RPMI8226 (cell line): ENCODE measurements at places on chromosomes 6 and 20.
A peak's percentile ranks its signal among the peaks of the same experiment; 100 is the strongest.

- no peak for DNase-seq
Observed at GRCh38 chr6:119384444-119384843, 34.9 kb upstream of the MAN1A1 start.

DNA sequence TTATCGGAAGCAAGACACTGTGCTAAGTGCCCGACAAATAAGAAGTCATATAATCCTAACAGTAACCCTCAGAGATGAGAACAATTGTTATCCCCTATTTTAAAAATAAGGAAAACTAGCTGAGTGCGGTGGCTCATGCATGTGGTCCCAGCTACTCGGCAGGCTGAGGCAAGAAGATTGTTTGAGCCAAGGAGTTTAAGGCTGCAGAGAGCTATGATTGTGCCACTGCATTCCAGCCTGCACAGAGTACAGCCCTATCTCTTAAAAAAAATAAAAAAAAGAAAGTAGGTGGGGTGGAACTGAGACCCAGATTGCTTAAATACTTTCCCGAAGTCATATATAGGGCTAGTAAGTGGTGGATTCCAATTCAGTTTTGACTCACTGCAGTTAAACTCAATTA lies 84.7 kb downstream of the UST start:
- DNase-seq = no peak

GRCh38 chr6:7523922-7524321 lies 17.5 kb upstream of the DSP start:
- no peak for DNase-seq

- no peak for DNase-seq
Observed at GRCh38 chr20:16292226-16292880, 280.9 kb downstream of the KIF16B start.

GRCh38 chr6:41040101-41040939 lies 1.3 kb upstream of the UNC5CL start:
- DNase-seq = no peak

- DNase-seq = peak; percentile 46
Observed at GRCh38 chr6:110878751-110879522, 4.4 kb downstream of the AMD1 start.

- no peak for DNase-seq
Observed at GRCh38 chr6:148323344-148323743, 19.3 kb upstream of the SASH1 start.

DNA sequence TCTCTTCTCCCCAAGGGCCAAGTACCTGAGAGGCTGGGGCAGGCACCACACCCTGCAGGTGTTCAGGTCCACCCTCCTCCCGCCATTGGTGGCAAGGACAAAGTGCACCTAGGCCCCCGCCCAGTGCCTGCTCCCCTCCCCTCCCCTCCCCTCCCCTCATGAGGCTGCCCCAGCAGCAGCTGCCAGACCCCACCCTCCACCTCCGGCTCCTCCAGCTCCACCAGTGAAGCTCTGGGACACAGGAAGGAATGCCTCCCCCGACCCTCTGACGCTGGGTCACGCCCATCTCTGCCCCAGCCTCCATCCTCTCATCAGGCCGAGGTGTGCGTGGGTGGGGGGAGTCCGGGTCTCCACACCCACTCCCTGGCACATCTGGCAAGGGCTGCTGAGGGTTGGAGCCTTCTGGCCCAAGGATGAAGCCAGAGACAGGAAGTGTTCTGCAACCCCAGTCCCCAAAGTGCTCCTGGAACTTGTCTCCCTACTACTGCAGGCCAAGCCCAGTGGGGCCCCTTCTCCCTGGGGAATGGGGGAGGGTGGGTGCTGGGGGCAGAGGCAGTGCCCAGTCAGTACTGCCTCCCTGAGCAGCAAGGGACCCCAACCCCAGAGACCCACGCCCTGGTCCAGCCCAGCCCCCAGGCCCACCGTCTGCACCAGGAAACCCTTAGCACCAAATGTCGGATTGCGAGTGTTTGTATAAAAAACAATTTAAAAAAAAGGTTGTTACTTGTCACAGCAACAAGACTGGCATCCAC lies 1.6 kb upstream of the UCKL1 start:
- DNase-seq = peak; percentile 85

DNA sequence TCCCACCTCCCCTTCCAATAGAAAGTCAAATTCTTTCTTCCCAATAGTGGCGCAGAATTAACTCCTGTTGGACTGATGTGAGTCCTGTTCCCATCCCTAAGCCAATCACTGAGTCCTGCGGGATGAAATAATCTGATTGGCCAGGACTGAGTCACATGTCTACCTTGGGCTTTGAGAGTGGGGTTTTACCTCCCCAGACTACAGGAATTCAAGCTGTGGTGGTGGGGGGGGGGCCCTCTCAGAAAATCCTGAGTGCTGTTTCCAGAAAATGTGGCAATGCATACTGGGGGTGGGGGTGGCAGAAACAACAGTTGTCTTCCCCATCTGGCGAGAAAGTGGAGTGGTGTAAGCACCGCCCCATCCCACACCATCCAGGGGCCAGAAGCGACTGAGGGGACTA lies 65.7 kb downstream of the CTCFL start:
- DNase-seq = no peak

- no peak for DNase-seq
Observed at GRCh38 chr6:157989541-157990289, 8.1 kb downstream of the SYNJ2 start.

GRCh38 chr6:8375916-8376315 lies 59.4 kb downstream of the SLC35B3 start:
- DNase-seq = no peak

- DNase-seq = no peak
Observed at GRCh38 chr6:49634836-49635218, 1.8 kb downstream of the RHAG start.

GRCh38 chr6:11387707-11388430 lies 149.7 kb upstream of the TMEM170B start:
- no peak for DNase-seq

GRCh38 chr6:31725502-31726350 lies 2.6 kb downstream of the MPIG6B start:
- DNase-seq = no peak

GRCh38 chr20:8073024-8073832 lies 53.7 kb upstream of the TMX4 start:
- no peak for DNase-seq

- DNase-seq = no peak
Observed at GRCh38 chr20:46388937-46389336, 17.5 kb downstream of the ELMO2 start.

- no peak for DNase-seq
Observed at GRCh38 chr6:111474106-111474505, 8.9 kb downstream of the REV3L start.

DNA sequence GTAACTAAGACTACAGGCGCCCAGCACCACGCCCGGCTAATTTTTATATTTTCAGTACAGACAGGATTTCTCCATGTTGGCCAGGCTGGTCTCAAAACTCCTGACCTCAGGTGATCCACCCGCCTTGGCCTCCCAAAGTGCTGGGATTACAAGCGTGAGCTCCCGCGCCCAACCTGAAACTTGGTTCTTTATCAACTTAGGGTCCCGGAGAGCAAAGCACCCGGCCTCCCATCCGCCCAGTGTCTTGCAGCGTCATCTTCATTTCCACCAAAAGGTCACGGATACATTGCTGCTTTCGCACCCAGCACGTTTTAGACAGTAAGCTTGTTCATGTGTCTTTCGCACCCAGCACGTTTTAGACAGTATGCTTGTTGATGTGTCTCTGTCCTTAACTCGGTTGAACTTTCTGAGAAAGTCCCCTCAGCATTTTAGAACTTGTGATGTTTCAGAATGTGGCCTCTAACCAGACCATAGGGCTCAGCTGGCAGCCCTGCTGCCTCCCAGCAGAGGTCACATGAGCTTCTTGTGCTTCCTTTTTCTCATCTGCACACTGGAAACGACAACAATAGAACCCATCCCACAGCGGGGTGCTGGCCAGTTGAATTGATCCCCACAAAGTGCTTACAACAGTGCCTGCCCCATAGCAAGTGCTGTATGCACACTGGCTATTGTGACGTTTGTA lies 48.8 kb downstream of the PRR18 start:
- peak; percentile 53 for DNase-seq

DNA sequence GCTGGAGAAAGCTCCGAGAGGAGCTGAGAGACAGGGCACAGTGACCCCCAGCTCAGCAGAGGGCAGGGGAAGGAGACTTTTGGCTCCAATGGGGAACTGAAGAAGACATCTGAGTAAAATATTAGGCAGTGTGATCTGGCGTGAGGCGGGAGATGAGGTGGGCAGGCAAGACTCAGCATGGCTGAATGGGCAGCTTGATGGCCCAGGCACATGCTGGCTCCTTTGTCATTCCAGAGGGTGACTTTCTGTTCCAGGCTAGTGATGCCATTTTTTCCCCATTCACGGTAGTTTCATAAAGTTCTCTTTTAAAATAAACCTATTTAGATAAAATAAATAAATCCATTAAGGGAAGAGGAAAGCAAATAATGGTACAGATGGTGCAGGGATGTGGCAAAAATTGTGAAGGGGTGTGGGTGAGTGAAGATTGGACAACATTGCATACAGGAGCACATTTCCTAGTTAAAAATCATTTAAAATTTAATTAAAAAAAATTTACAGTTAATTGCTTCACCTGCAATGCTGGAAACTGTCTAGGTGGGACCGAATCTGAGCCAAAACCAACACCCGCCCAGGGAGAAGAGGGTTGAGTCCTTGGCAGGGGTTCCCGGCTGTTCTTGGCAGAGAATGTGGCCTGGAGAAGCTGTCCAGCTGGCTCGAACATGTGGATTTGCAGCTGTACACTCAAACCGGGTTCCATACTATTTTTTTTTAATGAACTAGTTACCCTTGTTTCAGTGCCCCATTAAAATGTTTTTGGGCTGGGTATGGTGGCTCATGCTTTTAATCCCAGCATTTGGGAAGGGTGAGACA lies 41.7 kb upstream of the PRELID3B start:
- DNase-seq = no peak

DNA sequence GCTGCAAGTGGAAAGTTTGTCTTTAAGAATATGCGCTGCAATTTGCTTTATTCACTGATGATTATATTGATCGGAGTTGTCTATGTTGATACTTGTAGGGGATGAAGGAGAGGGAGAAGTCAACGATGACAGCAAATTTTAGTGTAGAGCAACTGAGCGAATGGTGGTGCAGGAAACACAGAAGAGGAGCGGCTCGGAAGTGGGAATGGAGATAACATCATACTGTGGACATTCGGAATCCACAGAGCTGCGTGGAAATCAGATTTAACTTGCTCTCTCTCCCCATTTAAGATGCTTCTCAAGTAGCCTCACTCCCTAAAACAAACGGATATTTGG lies 722 bp upstream of the TMEM14B start:
- DNase-seq = no peak

- DNase-seq = no peak
Observed at GRCh38 chr6:150229436-150230163, 86.8 kb downstream of the PPP1R14C start.

DNA sequence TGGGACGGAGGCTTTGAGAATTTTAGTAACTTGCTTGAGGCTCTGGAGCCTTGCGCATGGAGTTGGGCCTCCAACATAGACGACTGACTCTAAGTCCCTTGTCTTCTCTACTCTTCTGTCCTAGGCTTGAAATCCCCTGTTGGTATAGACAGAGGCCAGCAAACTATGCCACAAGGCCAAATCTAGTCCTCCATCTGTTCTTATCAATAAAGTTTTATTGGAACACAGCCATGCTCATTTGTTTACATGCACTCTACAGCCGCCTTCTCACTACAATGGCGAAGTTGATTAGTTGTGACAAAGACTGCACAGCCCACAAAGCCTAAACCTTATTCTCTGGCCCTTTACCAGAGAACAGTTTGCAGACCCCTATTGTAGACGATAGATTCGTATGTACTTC lies 174.1 kb upstream of the ZFP64 start:
- DNase-seq = no peak

GRCh38 chr6:165081944-165082532 lies 227.4 kb downstream of the C6orf118 start:
- no peak for DNase-seq

DNA sequence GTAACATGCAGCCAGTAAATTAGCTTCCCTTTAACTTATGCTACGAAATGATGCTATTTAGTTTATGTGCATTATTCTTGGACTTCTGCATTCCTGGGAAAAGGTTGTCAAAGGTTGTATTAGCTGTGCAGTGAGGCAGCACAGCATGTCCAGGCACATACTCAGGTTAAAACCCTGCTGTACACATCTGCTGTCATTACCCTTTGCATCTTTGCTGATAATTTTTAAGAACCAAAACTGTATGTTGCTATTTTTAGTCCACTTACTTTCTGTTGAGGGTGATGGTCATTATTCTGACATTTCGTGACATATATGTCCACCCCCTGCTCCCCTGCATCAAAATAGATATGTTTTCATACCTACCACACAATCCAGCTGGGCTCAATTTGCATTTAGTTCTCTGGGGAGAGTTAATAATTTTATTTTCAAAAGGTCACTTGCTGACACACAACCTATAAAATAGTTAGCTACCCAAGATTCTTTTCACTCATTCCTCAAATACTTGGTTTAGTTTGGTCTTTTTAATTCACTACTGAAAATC lies 142.5 kb upstream of the SPACA1 start:
- DNase-seq = peak; percentile 31

- peak; percentile 15 for DNase-seq
Observed at GRCh38 chr6:5214570-5215052, 46.1 kb downstream of the LYRM4 start.

DNA sequence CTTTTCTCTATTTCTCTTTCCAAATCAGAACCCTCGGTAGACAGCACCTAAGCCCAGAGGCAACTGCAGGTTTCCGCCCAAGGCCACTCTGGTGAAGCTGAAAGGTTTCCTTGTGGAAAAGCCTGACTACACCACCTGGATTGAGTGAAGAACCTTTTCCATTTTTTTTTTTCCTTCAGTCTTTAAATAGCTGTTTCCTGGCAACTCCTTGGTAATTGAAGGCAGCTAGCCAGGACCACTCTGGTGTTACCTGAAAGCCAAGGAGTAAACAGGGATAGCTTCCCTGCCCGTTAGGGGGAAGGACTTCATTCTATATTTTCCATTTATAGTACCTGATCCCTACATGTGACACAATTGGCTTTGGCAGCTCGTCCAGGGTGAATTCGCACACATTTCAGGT lies 1238.4 kb downstream of the GRIK2 start:
- DNase-seq = no peak

DNA sequence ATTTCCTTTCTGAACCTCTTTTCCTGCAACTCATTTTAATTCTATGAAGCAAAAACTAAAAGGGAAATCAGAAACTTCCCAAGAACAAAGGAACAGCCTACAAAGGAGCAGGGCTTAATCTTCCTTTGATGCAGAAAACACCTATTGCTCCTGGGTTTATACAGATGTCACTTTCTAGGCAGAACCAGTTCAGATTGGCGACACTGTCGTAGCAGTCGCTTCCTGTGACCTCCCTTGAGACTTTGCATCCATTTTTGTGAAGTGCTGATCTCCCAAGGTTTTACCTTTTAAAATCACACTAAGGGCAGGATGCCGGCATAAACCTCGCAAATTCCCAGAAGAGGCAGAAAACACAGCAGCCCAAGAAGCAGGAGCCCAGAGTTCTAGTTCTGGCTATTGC lies 40.1 kb downstream of the JAG1 start:
- DNase-seq = no peak
